B cell (primary cell): ENCODE measurements at places on chromosomes 5 and 9. TPM values are rescaled to one million over a fixed set of nuclear protein-coding genes. Genes with fewer than 3 reads are reported as not detected.

- no peak for DNase-seq
Measured at GRCh38 chr5:80608731-80609130, 38.7 kb upstream of the ANKRD34B start.

Gene PARP8
- 36.2 and 46.7 TPM in 2 replicates for polyA plus RNA-seq

Gene CSF1R
- 1.9 and 2.5 TPM in 2 replicates for polyA plus RNA-seq

DNA sequence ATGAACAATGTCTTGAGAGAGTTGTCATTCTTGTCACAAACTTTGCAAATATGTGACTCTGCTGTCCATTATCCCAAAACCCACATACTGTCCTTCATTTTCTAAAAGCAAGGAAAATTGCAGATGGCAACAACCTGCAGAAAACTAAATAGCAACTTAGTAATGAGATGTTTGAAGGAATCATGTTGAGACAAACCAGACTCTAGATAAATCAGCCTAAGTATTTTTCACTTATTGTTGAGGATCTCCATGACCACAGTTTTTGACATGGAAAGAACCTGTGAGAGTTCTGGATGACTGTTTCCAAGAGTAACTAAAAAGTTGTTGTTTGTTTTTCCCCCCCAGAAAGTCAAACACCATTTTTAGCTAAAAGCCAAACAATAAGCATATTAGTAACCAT lies 535.2 kb upstream of the ZNF608 start:
- DNase-seq: no peak

- no peak for DNase-seq
Measured at GRCh38 chr5:72386639-72387038, 66.5 kb downstream of the PTCD2 start.

GRCh38 chr5:57246426-57246825 lies 72.6 kb downstream of the GPBP1 start:
- no peak for DNase-seq

GRCh38 chr9:134223591-134224122 lies 59.3 kb upstream of the RNU6ATAC start:
- no peak for DNase-seq

Gene HSD17B3
- polyA plus RNA-seq: 0.46 TPM in 1 of 2 replicates, not detected in the other

Gene LRSAM1
- polyA plus RNA-seq: 30.6 and 36.0 TPM in 2 replicates

DNA sequence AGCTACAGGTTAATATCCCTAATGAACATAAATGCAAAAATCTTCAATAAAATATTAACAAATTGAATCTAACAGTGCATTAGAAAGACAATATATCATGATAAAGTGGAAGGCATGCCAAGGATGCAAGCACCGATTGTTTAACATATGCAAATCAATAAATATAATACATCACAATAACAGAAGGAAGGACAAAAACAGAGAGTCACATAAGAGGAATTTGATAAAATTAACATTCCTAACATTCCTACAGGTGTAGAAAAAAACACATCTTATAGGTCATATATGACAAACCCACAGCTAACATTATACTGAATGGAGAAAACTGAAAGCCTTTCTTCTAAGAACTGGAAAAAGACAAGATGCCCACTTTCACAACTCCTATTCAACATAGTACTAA lies 297.0 kb downstream of the CDH18 start:
- no peak for DNase-seq

GRCh38 chr5:142250119-142250518 lies 74.7 kb downstream of the SPRY4 start:
- DNase-seq: no peak

- DNase-seq: no peak
Measured at GRCh38 chr9:93308158-93308602, 124.2 kb downstream of the WNK2 start.

DNA sequence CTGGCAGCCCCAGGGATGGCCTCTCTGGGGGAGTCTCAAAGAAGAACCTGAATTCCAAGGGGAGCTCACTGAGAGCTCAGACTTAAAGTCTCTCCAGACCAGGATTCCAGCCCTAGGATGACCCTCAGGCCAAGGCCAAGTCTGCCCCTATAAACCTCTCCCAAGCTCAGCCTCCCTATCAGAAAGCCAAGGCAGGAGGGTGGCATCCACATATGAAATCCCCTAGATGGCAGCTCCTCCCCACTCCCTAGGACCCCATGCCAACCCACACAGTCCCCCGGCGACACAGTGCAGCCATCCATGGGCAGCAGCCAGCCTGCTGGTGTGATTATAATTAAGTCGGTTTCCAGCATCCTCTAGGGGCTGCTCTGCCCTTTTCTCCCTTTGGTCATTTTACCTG lies 269.9 kb downstream of the CDK5RAP2 start:
- DNase-seq: no peak

DNA sequence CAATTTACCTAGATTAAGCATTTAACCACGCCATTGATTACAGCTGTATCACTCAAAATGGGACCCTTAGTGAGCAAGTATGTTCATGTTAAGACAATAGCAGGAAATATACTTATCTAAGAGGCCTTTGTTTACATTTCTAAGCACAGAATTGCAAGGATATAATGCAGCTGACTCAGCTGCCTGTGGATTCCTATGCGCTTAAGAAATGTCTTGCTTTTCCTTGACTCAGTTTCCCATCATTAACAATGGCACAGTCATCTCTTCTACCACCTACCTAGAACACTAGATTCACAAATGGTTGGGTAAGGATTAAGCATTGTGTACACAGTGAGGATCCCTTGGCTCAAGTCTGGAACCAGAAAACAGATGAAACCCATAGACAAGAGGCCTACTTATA lies 163.8 kb downstream of the TSSK1B start:
- DNase-seq: no peak

DNA sequence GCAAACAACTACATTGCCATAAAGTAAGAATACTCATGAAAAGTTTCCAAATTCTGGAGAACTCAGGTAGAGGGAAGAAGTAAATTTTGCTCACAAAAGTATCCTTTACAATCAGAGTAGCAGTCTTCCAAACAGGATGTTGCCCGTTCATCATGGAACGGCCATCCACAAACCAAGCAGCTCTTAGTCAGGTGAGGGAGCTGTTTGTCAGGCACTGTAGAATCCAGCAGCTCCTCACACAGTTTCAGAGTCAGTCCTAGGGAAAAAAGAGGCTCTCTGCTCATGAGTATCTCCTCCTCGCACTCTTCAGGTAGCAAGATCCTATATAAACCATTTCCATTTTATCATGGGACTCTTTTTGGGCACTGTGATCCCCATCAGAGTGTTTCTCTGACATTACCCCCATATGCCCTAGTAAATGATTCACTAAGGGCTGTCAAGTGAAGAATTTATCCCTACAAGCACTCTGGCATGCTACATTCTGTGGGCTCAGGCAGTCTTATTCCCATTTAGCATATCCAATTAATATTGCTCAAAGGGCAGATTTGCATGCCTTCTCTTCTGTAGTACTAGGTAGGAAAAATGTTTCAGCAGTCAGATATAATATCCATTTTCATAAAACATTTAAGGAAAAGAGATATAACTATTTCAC lies 97.9 kb downstream of the WDR41 start:
- no peak for DNase-seq

Gene SPATA31E1
- polyA plus RNA-seq: not detected in 2 replicates

DNA sequence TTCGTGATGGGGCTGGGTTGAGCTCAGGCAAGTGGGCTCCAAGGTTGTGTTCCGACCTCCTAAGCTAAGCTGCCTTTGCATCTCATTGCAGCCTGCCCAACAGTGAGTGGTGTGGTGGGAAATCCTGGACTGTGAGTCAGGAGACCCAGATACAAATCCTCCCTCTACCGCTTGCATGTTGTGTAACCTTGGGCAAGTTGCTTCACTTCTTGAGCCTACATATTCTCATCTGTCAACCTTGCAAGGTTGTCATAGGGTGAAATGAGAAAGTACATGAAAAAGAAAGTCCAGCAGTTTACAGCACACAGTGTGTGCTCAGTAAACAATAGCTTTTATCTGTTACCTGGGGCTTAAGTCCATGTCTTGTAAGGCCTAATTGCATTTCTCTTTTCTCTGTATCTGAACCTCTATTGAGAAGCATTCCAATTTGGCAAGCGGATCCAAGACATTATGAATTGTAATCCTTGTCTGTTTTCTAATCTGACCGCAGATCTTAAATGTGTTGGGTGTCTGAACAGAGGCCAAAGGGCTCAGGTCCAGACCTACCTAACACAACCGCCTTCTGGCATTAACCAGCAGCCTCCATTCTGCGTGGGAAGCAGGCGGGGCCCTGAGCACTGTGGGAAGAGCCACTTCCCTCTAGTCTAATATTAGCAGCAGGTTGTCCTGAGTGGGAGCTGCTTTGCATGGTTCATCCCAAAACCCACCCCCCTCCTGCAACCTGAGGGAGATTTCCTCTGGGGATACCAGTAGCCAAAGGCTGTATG lies 1.8 kb upstream of the GALNT12 start:
- no peak for DNase-seq

GRCh38 chr5:141441571-141442170 lies 11.4 kb downstream of the PCDHGA12 start:
- DNase-seq: no peak

Gene HTR4
- not detected in 2 replicates for polyA plus RNA-seq

DNA sequence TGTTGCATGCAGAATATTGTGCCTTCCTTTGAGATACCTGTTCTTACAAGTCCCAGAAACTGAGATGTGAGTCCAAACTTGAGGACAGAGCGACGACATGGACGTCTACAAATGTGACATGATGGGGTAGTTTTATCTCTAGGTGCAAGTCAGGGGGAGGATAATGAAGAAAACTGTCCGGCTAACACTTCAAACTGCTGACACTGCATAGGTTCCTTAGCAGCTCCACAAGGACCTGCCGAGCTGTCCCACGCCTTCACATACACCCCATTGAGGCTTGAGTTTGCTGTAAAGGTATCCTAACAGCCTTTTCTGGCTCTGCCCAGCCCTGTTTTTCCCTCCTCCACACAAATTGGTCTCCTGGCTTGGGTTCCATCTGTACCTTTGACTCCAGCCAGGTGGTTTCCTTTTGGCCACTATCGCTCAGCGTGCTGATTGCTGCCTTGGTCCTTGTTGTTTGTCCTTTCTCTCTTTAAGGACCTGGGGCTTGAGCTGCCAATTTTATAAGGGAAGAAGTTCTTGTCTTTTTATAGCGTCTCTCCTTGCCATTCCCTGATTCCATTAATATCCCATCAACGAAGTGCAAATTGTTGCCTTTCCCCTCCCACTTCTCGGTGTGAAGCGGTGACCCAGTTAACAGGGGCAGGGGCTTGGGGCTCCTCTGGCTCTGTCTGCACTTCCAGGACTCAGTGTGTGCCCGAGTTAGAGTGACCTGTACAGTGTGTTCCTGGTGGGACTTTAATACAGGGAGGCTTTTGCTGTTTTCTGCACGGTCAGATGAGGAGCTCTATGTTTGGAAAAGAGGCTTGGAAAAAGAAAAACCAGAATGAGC lies 100.3 kb downstream of the PCSK1 start:
- no peak for DNase-seq

DNA sequence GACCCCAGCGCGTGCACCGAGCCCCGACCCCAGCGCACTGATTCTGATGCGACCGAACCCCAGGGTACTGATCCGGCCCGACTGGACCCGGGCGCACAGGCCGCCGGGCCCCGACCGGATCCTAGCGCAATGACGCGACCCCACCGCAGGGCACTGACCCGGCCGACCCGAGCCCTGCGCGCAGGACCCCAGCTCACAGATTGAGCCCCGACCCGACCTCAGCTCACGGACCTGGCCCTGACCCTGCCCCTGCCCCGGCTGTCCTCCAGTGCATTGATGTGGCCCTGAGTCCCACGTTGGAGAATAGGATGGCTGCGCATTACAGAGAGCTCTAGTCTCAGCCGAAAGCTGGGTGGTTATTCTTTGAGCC lies 438 bp downstream of the TRIP13 start:
- DNase-seq: no peak

- no peak for DNase-seq
Measured at GRCh38 chr5:167305591-167306213, 985.7 kb upstream of the WWC1 start.

DNA sequence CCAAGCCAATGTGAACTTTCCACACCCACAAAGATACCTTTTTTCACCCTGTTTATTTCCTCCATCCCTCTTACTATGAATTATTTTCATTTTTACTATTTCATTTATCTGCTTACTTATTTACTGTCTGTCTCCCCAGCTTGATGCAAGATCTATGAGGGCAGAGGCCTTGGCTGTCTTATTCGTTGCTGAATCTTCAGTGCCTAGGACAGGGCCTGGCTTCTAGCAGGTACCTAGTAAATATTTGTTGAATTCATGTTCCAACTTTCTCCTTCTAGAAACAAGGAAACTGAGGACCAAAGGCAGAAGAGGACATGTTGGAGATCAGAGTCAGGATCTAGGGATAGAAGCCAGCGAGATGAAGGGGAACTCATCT lies 543 bp upstream of the DNM1 start:
- no peak for DNase-seq

Gene RNF208
- polyA plus RNA-seq: 0.97 and 1.1 TPM in 2 replicates

Gene SPEF2
- polyA plus RNA-seq: 0.31 and 1.4 TPM in 2 replicates

Gene C5
- polyA plus RNA-seq: 2.7 and 3.4 TPM in 2 replicates

Gene DOLPP1
- polyA plus RNA-seq: 7.9 and 8.6 TPM in 2 replicates

Gene CXCL14
- polyA plus RNA-seq: not detected in 2 replicates

DNA sequence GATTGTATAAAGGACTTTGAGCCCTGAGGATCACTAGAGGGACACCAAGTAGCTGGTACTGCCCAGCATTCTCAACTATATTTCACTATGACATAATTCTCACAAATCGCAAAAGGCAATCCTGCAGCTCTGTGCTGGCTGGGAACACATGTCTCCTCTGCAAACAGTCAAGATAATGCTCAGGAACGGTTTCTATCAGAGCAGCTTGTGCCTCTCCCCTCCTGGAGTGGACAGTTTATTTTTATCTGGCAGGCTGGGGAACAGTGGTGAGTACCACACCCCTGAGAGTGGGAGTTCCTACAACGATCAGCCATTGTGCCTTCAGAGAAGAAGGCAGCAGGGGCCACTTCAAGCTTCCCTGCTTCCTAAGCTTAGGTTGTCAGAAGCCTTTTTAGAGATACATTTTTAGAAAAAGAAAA lies 65.8 kb downstream of the ERAP1 start:
- DNase-seq: no peak

DNA sequence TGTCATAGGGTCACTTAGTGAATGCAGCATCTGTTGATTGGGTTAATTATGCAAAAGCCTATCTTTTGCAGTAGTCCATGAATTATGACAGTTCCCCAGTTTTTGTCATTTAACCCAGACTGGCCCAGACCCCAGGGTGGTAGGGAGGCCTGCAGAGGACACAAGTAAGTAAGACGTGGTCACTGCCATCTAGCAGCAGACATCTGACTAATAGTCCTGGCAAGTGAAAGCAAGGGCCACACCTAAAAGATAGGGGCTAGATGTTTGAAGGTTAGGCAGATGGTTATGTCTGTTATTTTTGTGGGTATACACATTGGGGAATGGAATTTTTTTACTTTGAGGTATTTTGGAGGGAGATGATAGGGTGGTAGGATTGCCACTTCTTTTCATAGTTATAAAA lies 48.0 kb downstream of the RAB14 start:
- DNase-seq: no peak

- DNase-seq: peak; percentile 47
Measured at GRCh38 chr9:4796988-4797853, 4.5 kb downstream of the RCL1 start.

- DNase-seq: no peak
Measured at GRCh38 chr9:27673641-27674040, 100.4 kb upstream of the C9orf72 start.

Gene PCDHB4
- polyA plus RNA-seq: not detected in 2 replicates

DNA sequence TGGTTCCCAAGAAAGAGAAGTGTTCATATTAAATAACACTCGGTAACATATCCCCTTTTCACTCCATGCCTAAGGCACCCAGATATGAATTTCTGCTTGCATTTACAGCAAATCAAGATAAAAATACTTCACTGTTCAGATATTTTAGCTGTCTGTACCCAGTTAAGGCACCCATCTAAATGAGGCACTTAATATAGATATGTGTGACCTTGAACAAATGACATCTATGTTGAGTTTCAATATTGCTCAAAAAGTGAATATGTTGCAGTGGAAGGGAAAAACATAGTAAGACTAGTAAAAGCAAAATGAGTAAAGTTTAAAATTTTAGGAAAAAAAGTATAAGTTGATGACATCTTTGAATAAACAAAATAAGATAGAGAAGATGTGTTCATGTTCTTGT lies 32.4 kb upstream of the SPDL1 start:
- no peak for DNase-seq
